ENCODE measurements at places on chromosomes 2 and 18. TPM values are rescaled to one million over a fixed set of nuclear protein-coding genes. Genes with fewer than 3 reads are reported as not detected.

The ANO7 gene
- total RNA-seq, result 4.1 TPM

The PLGLB2 gene
- total RNA-seq, result not detected

The CLEC4F gene
- not detected for total RNA-seq

The PAPOLG gene
- total RNA-seq, result 6.2 TPM

The MEP1B gene
- not detected for total RNA-seq

The SNORC gene
- total RNA-seq, result 4.9 TPM

The KCNS3 gene
- 0.05 TPM for total RNA-seq

The HOXD9 gene
- total RNA-seq, result not detected

The FER1L5 gene
- total RNA-seq, result 0.05 TPM

The CCDC138 gene
- 5.6 TPM for total RNA-seq

The PRSS56 gene
- not detected for total RNA-seq

The NCKAP5 gene
- 0.03 TPM for total RNA-seq

The NEB gene
- 1.2 TPM for total RNA-seq

The CD226 gene
- not detected for total RNA-seq

The VIT gene
- not detected for total RNA-seq

The MC4R gene
- not detected for total RNA-seq

The EML6 gene
- 3.0 TPM for total RNA-seq

The THADA gene
- 28.7 TPM for total RNA-seq

The SRD5A2 gene
- total RNA-seq, result not detected

The PSMA8 gene
- total RNA-seq, result not detected

The ERMN gene
- total RNA-seq, result not detected

The CNGA3 gene
- not detected for total RNA-seq

The SERPINB7 gene
- 0.16 TPM for total RNA-seq

The SFT2D3 gene
- total RNA-seq, result 11.1 TPM

The RGPD3 gene
- 0.03 TPM for total RNA-seq

The KCNG2 gene
- not detected for total RNA-seq

The NEDD4L gene
- 83.9 TPM for total RNA-seq

The FBXO48 gene
- total RNA-seq, result 0.05 TPM

The STON1 gene
- total RNA-seq, result 0.29 TPM

The GPR17 gene
- total RNA-seq, result 0.64 TPM

The SLC9A2 gene
- 0.83 TPM for total RNA-seq

The CCL20 gene
- total RNA-seq, result 0.31 TPM

The LINC00305 gene
- not detected for total RNA-seq

The RIT2 gene
- not detected for total RNA-seq

The ACTR2 gene
- 33.6 TPM for total RNA-seq

The KCNJ3 gene
- total RNA-seq, result 2.3 TPM

The AGXT gene
- total RNA-seq, result 1.6 TPM

The NYAP2 gene
- total RNA-seq, result 0.05 TPM

The PMS1 gene
- 10.4 TPM for total RNA-seq

The EVX2 gene
- not detected for total RNA-seq

The C2orf78 gene
- not detected for total RNA-seq

The EGR4 gene
- total RNA-seq, result 2.2 TPM

All from HT-29 (cell line).